ENCODE measurements at places on chromosomes 13 and 19.
A peak's percentile ranks its signal among the peaks of the same experiment; 100 is the strongest.

DNA sequence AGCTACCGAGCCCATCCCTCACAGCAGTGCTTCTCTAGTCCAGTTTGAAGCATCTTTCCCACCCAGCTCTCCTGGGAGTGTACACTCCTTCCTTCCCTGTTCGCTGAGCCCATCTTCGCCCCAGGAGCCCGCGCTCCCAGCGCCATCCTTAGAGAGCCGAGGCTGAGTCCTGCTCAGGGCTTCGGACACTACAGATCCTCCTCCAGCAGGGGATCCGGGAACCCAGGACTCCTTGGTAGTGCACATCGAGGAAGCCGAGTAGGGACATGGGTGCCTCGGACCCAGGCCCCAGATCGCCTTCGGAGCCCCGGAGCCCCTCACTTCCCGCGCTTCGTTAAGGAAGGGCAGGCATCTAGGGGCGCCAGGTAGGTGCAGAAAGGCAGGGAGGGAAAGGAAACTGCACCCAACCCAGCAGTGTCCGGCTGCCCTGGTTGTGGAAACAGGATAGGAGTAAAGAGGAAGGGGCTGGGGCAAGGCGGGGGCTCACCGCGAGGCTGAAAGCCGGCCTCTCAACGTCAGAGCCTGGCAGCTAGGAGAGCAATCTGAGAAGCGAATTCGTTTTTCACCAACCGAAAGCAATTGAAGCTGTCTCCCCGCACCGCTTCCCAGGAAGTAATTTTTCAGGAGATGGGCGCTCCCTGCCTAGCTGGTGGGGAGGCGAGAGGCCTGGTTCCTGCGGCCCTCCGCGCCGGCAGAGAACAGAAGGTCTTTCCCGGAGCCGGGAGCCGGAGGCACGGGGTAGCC lies 1.0 kb downstream of the PDX1 start:
- no peak for DNase-seq

DNA sequence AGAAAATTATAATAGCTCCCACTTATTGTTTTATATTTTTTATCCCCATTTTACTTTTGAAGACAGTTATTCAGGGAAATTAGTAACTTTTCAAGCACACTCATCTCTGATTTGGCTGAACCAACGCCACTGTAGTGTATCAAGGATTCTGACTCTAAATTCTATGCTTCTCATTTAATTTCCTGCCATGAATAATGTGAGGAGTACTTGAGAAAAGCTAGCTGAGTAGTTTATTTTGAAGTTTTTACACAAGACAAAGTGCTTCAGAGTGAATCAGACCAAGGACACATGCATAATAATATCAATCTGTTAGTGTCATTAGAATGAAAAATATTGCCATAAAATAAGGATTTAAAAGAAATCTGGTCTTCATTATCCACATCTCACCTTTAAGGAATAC lies 329.9 kb downstream of the SLITRK6 start:
- no peak for DNase-seq

GRCh38 chr19:8681345-8682029 lies 17.1 kb downstream of the ACTL9 start:
- DNase-seq = peak; percentile 87

DNA sequence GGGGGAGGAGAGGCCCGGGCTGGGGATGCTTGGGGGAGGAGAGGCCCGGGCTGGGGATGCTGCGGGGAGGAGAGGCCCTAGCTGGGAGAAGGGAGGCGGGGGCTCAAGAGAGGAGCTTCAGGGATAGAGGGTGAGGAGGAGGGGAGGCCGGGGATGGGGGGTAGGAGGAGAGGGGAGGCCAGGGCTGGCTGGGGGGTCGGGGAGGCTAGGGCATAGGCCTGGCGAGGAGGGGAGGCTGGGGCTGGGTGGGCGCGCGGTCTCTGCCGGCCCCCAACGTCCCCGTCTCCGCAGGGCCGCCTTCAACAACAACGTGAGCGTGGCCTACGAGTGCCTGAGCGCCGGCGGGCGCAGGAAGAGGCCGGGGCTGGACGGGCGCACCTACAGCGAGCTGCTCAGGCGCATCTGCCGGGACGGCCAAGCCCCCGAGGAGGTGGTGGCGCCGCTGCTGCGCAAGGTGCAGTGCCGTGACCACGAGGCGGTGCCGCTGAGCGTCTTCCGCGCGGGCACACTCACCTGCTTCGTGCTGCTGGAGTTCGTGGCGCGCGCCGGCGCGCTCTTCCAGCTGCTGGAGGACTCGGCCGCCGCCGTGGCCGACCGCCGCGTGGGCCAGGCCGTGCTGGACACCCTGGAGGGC lies 11.4 kb downstream of the TPGS1 start:
- no peak for DNase-seq

GRCh38 chr13:30128095-30128494 lies 179.3 kb downstream of the KATNAL1 start:
- no peak for DNase-seq

GRCh38 chr13:91036886-91037285 lies 310.6 kb upstream of the MIR17HG start:
- DNase-seq = no peak

GRCh38 chr13:78977311-78977710 lies 318.4 kb upstream of the OBI1 start:
- DNase-seq = no peak

- DNase-seq = no peak
These were observed 123.1 kb downstream of the SPRY2 start for GRCh38 chr13:80217614-80218456.

DNA sequence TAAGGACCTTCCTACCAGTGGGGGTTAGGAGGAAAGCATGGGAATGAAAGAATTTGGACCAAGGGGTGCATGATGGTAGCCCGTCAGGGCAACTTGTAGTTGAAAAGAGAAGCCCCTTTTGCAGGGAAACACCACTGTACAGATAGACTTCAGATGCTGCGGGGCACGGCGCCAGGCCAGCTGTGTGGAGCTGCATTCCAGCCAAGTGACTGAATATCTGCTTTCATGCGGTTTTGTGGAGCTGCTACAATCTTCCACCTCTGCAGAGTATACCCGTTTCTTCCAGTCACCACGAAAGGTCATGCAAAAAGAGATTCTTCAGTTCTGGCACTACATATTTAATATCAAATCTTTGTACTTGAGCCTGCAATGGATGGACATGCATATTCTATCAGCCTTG lies 104.7 kb downstream of the RGCC start:
- DNase-seq = no peak

- peak; percentile 39 for DNase-seq
These were observed 6.4 kb downstream of the ANGPTL4 start for GRCh38 chr19:8370176-8371010.

DNA sequence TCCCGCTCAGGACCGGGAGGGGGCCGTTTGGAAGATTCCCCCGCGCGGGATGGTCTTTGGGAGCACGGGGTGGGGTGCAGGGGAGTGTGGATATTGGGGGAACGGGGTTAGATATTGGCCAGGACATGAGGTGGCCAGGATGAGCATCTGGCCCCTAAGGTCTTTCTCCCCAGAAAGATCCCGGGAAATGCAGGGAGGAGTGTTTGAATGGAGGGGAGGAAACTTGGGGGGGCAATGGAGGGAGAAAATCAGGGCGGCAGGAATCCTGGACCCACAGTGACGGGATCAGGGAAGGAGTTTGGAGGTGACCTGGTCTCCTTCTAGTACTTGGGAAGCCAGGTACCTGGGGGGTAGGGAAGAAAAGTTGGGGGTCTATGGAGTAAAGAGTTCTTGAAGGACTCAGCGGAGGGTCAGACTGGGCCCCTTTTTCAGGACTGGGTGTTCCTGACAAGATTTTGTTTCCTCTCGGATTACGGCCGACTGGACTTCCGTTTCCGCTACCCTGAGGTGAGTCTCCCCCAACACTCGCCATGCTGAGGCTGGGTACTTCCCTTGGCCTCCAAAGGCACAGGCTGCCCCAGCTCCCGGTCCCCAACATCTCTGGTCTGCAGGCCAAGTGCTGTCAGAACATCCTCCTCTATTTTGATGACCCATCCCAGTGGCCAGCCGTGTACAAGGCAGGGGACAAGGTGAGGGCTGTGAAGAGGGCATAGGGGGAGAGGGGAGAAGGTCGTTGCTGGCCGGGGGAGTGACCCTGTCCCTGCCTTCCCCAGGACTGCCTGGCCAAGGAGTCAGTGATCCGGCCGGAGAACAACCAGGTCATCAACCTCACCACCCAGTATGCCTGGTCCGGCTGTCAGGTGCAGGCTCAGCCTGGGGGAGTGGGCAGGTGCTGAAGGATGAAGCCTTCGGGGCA lies 989 bp downstream of the TMEM145 start:
- no peak for DNase-seq

- DNase-seq = no peak
These were observed 353.3 kb upstream of the HTR2A start for GRCh38 chr13:47250146-47250545.

- no peak for DNase-seq
These were observed 48.3 kb downstream of the ELF1 start for GRCh38 chr13:40970803-40971202.

DNA sequence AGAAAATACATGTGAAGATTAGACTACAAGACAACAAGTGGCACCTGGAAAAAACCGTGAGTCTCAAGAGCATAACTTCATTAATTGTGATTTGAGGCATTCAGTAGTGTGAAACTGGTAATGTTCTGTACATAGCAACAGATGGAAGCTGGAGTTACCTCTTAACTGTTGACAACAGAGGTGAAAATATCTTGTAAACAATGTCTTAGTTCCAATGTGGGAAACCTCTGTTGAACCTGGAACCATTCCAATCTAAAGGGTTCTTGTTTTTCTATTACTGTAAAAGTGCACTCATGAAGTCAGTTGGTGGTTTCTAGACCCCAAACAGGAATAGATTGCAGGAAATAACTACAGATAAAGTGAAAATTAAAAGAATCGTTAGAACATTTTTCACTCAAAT lies 728.4 kb downstream of the SLITRK1 start:
- DNase-seq = no peak

- DNase-seq = no peak
These were observed 21.6 kb downstream of the GPR183 start for GRCh38 chr13:99285432-99286182.

- DNase-seq = no peak
These were observed 12.7 kb downstream of the SMIM24 start for GRCh38 chr19:3467437-3468198.

- DNase-seq = peak; percentile 92
These were observed 3.1 kb downstream of the AKAP11 start for GRCh38 chr13:42275098-42275471.

- DNase-seq = no peak
These were observed 245.4 kb downstream of the SHISA2 start for GRCh38 chr13:25806264-25806974.

GRCh38 chr19:38745316-38745715 lies 1.0 kb upstream of the CAPN12 start:
- DNase-seq = no peak

DNA sequence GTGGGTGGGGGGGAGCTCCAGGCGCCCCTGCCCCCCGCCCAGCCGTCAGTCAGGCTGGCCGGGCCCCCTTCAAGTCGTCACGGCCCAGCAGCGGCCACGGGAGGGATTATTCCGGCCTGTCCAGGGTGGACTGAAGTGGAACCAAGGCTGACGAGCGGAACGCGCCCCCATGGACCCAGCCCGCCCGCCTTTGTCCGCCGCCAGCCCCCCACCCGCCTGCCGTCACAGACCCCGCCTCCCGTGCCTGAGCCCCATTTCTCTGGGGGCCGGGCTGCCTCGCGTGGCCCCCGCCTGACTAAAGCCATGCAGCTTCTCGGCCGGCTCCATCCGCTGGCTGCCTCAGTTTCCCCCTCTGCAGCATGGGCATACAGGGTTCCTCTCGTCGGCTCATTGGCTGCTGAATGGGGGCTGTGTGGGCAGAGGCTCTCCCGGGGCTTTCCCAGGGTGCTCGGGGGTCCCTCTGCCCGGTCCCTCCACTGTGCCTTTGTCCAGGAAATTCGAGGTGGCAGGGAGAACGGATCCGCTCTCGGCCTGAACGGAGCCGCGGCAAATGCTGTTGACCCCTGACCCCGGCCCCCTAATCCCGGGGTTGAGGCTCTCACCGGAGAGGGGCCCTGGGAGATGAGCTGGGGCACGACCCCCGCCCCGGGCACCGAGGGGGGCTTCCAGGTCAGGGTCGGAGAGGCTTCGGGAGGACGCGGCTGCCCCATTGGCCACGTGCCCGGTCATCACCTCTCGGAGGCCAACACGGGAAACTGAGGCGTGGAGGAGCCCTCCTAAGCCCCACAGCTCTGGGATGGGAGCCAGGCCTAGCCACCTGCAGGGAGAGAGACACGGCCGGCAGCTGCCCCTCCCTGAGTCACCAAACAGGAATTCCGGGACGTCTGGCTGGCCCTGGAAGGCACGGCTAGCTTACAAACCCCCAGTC lies 27.4 kb downstream of the EFNA2 start:
- no peak for DNase-seq

- DNase-seq = no peak
These were observed 50.3 kb downstream of the GSX1 start for GRCh38 chr13:27842571-27842970.

- DNase-seq = no peak
These were observed 104.6 kb downstream of the COL4A2 start for GRCh38 chr13:110411688-110412059.

DNA sequence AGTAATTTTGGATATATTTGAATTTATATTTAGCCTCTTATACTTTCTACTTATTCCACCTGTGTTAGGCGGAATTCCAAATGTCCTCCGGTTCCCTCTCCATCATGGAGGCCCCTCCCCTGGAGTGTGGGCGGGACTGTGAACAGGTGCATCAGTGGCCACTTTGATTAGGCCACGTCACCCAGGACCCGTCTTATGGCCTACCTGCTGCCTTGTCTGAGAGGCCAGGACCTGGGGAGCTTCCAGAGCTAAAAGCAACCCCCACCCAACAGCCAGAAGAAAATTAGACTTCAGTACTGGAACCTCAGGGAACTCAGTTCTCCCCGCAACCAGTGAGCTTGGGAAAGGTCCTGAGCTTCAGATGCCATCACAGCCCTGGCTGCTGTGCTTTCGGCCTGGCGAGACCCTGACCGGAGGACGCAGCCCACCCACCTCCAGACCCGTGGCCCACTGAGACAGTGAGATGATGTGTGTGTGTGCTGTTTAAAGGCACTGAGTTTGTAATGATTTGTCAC lies 200.2 kb upstream of the SOX1 start:
- no peak for DNase-seq

DNA sequence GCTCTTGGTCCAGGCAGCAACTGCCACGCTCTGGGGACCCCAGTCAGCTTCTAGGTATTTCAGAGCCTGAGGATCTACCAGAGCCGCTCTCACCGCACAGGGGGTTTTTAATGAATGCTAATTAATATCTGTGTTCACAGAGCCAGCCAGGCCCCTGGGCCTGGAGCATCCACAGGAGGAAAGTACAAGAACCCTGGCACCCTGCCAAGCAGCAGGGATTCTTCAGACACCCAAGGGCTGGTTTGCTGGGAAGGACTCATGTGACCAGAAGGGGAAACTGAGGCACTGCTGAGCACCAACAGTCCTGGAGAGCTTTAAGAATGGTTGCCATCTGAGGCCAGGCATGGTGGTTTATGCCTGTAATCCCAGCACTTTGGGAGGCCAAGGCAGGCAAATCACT lies 38.0 kb upstream of the ADGRE5 start:
- DNase-seq = no peak

GRCh38 chr19:48954595-48955307 lies at the start of gene BAX:
Gene BAX (plus strand): TSS chr19:48954875. CDS start chr19:48954929, 54 bp downstream.
- DNase-seq = peak; percentile 83
